HS-27A (cell line): ENCODE measurements at places on chromosomes 7 and 10.

GRCh38 chr10:79070606-79071395 lies 2.0 kb downstream of the ZMIZ1 start:
- no peak for DNase-seq

DNA sequence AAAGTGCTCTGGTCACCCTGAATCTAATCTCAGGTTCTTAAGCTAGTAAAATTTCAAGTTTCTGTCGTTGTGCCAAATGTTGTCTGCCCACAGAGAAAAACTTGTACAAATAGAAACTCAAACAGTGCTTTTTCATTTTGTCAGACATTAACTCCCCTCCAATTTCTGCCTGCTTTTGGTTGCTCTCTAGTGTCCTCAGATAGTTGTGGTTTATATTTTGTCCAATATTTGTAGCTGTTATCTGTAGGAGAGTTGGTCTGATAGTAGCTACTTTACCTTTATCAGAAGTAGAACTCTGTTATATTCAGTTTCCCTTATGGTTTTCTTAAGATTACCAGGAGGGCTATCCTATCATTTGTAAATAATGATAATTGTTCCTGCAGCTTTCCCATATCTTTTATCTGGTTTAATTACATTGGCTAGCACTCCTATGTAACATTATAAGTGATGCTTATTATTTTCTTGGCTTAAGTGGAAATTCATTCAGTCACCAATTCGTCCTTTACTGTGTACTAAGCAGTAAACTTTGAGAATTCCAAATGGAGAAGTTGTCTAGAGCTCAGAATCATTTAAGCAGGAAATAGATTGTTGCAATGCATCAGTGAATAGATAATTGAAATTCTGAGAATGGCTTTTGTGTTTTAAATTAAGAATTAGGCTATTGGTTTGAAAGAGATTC lies 91.0 kb downstream of the ANKIB1 start:
- DNase-seq = no peak

- DNase-seq = no peak
Measured at GRCh38 chr7:69862413-69863064, 264.3 kb downstream of the AUTS2 start.

- no peak for DNase-seq
Measured at GRCh38 chr7:135584362-135585353, 26.9 kb downstream of the NUP205 start.
